ENCODE measurements at places on chromosomes 6 and 20.
A peak's percentile ranks its signal among the peaks of the same experiment; 100 is the strongest.

- DNase-seq, result no peak
These were observed 54.9 kb downstream of the PLEKHG1 start for GRCh38 chr6:150654608-150655007.

DNA sequence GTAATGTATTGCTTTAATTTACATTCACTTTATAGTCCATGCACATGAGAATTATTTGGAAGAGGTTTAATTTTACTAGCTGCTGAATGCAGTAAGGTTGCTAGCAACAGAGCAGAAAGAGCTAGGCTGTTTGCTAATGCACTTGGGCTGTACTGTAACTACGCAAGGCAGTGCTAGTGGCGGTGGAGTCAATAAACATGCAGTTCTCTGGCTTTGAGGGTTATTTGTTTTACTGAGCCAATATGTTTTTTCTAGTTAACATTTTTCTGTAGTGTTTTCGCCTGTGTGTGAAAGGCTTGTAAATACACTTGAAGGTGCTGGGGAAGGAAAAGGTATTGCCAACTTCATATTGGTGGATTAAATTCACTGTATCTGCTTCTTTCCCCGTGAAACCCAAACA lies 112.8 kb downstream of the BTBD3 start:
- no peak for DNase-seq

- no peak for DNase-seq
These were observed 9.6 kb downstream of the GMEB2 start for GRCh38 chr20:63617092-63617875.

DNA sequence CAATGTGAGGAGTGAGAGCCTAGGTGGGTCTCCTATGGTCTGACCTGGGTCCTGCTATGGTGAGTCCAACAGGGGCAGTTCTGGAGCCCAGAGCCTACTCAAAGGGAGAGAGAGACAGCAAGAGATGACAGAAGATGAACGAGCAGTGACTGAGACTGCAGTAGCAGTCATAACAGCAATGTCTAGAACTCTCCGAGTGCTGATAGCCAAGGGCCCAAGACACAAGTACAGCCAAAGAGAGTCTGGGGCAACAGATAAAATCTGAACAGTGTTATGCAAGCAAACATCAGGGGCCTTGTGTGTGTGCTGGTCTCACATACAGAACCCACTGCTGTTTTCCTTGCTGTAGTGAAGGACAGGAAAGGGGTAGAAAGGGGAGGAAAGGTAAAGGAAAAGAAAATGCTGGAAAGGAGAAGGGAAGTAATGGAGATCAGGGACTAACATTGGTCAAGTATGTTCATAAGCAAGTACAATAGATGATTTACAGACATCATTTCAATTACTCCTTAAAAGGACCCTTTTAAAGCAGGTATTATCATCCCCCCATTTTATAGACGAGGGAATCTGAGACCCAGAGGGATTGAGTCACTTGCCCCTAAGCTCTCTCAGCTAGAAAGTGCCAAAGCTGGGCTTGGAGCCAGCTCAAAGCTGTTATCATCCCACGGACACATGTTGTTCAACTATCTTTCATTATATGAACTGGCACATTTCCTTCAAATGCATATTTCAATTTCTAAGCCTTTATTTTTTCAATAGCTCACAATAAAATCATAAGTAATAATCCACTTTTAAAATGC lies 182.3 kb upstream of the RAB32 start:
- peak; percentile 33 for DNase-seq

DNA sequence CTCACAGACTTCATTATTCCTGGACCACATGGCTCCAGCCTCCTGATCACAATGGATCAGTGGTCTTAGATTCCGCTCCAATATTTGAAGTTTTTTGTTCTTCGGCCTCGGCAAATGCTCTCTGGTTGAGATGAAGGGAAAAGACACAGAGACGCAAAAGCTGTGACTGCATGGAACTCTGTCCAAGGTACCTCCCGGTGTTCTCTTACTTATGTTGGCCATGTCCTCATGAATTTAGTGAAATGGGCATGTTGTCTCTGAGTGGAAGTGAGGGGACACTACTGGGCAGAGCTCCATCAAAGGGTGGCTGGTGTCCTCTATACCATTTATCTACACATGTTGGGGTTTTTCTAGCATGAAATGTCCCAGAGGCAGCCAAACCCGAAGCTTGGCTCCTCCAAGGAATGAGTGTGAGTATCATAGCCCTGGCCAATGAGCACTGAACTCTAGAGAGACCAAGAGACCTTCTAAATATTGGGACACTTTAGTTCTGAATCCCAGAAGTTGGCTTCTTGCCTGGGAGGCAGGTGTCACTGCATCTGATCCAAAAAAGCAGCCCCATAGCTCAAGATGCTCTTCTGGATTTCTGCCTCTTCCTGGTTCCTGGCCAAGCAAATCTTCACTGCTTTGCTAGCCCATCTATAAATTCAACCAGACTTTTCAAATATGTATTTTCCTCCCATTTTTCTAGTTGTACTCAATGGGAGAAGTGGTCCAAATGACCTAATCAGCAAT lies 34.1 kb downstream of the HLA-G start:
- no peak for DNase-seq

DNA sequence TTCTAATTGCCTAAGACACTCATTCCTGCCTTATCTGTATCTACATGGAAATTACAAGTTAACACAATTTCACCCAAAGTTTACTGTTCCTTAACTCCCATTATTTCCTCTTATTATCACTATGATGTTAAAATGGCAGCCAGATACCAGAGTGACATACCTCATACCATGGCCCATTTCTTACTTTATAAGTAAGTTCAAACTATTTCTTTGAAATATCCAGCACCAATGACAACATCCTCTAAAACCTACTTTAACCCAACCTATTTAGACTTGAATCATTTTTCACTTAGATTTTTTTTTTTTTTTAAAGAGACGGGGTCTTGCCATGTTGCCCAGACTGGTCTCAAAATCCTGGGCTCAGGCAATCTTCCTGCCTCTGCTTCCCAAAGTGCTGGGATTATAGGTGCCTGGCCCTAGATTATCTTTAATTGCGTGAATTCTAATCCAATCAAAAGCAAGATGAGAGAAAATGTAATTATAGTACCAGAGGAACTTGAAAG lies 10.0 kb downstream of the REV3L start:
- DNase-seq, result no peak

DNA sequence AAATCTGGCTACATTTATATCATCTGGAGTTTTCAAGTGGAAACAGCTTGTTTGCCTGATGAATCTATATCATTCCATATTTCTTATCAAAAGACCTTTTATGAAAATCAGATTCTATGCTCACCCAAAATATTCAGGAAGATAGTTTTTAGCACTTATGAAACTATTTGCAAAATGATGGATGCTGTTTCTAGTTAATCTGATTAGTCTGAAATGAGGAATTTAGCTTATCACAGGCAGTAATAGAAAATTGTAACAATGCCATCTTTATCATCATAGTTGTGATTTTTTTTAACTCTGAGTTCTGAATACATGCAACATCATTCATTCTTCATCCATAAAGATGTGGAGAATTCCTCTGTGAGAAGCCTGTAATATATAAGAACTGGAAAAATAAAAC lies 229.7 kb downstream of the PLCB1 start:
- DNase-seq, result no peak

DNA sequence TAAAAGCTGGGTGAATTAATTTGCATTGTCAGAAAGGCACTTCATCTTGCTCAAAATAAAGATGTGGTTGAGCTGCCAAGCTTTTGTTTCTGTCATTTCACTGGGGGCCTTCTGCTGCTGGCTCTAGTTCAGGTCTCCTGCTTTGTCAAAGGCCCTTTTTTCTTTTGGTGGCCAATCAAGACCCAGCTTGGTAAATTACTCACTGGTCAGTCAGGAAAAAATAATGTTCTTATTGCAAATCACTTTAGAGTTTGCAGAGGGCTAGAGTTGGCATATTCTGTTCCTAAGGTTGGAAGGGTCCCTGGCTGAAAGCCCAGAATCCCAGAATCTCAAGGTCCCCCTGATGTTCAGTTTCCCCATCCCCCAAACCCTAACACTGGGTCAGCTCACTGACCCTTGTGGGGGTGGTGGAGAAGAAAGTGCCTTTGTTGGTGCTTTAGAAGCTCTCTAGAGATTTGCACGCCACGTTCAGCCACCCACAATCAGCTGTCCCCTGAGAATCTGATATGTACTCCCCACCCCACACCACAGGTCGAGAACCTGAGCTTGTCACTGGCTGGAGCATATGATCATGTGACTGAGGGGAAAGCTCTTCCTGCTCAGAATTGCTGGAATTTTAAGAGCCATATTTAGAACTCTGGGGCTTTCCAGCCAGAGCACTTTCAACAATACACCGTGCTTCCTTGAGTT lies 21.7 kb upstream of the BNIP5 start:
- DNase-seq, result no peak

DNA sequence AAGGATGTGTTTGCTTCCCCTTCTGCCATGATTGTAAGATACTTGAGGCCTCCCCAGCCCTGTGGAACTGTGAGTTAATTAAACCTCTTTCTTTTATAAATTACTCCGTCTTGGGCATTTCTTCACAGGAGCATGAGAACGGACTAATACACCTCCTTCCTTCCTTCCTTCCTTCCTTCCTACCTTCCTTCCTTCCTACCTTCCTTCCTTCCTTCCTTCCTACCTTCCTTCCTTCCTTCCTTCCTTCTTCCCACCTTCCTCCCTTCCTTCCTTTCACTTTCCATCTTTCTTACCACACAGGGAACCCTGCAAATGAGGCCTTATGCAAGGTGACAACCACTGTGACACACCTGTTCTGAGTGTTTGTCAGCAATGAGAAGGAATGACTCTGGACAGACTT lies 141.3 kb upstream of the EXOC2 start:
- DNase-seq, result no peak

DNA sequence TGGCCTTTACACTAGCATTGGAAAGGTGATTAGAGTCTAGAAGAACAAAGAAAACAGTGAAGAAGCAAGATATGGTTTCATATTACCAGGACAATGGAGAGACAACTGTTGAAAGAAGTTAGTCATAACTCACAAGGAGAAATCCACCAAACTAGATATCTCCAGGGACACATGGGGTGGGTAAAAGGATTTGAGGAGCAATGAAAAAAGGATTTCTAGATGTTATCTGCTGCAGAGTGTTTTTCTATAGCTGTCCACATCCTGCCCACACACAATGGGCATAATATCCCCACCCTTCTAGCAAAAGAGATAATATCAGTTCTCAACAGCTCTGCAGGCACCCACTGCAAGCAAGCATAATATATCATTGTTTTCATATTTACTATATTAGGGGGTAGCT lies 303.1 kb downstream of the HAO1 start:
- DNase-seq, result no peak

DNA sequence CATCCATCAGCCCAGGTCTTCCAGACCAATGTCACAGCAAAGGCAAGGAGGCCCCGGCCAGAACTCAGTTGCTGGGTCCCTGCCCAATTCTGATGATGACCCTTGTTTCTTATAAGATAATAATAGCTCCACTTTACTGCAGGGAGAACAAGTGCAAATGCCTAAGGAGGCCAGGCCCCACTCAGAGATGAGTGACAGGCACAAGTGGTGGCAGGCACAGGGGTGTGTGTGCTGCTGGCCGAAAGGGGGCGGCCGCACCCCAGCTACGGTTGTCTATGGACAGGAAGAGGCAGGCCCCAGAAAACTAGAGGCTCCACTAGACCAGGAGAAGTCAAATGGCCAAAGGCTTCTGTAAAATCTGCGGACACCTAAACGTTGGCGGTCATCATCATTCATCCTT lies 28.6 kb downstream of the GNAS-AS1 start:
- DNase-seq, result no peak

GRCh38 chr6:105588123-105588710 lies 185.3 kb upstream of the PREP start:
- no peak for DNase-seq

DNA sequence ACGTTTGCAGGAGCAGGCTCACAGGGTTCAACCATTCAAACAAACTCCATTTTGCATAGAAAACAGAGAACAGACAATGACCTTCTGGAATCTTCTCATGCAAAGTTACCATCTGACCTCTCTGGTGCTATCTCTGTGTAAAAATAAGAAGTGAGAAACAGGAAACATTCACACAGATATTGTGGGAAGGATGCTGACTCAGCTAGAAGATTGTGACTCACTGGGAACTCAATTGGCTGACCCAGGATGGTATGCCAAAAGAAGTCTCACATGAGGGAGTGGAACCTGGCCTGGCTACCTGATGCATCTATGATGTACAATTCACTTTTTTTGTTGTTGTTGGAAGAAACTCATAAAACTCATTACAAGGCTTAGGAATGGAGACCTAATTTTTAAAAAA lies 61.1 kb upstream of the TBX18 start:
- DNase-seq, result no peak

GRCh38 chr20:54140927-54141566 lies 32.7 kb downstream of the CYP24A1 start:
- no peak for DNase-seq

DNA sequence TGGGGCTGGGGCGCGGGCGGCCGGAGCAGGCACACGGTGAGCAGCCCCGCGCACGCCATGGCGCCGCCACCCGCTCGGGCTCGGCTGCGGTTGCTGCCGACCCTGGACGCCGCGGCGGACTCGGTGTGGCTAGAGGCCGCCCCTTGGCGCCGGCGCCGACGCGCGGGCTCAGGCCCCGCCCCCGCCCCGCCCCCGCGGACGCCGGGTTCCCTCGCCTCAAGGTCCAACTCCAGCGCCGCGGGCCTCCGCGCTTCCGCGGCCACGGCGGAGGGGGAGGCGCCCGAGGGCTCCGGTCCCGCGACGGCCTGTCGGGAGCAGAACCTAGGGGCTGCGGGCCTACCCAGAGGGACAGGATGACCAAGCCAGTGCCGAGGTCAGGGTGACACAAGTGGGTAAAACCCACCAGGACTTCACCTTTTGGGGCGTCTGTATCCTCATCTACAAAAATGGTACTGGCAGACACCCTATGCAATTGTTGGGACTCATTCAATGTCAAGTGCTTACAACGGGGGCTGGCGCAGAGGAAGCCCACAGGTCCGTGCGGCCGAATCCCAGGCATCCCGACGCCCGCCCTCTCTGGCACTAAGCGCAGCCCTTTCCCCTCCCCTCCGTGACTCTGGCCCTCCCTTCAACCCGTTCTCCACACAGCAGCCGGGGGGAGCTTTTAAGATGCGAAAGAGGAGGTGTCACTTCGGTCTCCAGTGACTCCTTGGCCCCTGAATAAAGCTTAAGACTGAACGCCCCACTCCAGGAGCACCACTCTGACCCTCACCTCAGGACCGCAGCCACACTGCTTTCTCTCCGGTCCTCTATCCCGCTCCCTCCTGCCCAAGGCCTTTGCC lies at the start of gene NECAB3:
Gene NECAB3, minus strand, starts transcription at position 135 of the 842 bp plus-strand sequence. Its CDS starts 76 bp downstream, at position 59.
- no peak for DNase-seq

DNA sequence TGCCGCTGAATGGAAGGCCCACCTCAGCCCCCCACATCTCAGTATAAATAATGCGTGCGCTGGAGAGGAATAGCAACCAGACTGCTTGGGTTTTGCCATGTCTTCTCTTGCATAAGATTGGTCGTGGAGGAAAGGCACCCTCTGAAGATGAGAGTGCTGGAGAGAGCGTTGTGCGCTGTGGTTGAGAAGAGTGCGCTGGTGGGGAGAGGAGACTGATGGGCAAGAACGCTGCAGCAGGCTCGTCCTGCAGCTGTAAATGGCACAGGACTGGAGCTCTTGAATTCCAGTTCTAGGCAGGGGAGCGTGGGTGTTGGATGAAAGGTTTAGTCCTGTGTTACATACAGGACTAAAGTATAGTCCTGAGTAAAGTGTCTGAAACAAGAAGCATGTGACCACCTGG lies 51.5 kb downstream of the RPRD1B start:
- DNase-seq, result no peak

- no peak for DNase-seq
These were observed 2.1 kb downstream of the FKBP1C start for GRCh38 chr6:63213325-63213724.
